ENCODE measurements at places on chromosomes 7 and 10.

GRCh38 chr10:63986536-63986935 lies 465.3 kb downstream of the REEP3 start:
- DNase-seq = no peak

GRCh38 chr7:5599543-5600200 lies 176.0 kb upstream of the TNRC18 start:
- no peak for DNase-seq

DNA sequence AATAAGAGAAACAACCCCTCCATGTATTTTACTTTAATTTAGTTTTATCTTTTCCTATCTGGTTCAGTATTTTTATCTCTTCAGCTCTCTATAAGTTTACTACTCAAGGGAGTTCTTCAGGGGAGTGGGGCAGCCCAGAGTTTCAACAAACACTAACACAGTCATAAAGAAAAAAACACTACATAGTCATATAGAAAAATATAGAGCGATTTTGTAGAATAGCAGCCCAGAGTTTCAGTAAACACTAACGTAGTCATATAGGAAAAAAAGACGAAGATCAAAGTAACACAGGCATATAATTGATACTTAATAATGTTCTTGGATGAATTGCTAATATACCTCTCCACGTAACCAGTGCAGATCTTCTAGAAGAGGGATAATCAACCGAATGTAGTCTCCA lies 54.7 kb downstream of the PON1 start:
- DNase-seq = no peak

DNA sequence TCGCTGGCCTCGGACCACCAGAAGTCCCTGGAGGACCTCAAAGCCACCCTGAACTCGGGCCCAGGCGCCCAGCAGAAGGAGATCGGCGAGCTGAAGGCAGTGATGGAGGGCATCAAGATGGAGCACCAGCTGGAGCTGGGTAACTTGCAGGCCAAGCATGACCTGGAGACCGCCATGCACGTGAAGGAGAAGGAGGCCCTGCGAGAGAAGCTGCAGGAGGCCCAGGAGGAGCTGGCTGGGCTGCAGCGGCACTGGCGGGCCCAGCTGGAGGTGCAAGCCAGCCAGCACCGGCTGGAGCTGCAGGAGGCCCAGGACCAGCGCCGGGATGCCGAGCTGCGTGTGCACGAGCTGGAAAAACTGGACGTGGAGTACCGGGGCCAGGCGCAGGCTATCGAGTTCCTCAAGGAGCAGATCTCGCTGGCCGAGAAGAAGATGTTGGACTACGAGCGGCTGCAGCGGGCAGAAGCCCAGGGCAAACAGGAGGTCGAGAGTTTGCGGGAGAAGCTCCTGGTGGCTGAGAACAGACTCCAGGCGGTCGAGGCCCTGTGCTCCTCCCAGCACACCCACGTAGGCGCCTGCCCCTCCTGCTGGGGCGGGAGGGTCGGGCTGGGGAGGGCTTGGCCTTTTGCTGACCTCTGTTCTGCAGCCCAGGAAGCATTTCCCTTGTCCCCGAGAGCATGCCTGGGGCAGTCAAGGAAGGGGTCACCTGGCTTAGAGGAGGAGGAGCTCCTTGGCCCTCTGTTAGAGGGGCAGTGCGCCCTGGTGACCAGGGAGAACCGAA lies 77.3 kb upstream of the GTF2IRD1 start:
- no peak for DNase-seq

DNA sequence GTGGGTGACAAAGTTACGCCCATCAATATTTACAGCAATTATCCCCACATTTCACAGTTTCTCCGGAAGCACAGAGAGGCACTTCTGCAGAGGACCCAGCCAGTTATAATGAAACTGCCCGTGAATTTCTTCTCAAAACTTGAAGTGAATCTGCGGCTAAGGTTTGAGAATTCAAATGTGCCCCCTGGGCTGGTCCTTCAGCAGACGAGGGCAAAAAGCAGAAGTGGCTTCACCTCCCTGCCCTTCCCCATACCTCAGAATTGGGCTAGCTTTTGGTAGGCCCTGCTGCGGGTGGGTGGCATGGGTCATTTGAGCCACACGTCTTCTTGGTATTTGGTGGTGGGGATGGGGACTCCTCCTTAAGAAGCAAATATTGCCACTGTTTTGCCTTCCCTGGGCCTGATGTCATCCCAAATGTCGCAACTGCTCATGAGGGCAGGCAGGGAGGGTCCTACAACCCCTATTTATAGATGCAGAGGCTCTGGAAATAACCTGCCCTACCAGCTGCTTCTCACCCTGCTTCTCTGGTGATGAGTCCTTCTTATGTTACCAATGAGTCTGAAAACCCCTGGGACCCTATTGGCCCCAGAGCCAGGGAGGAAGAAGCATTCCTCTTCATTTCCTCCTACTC lies 16.6 kb upstream of the WDFY4 start:
- DNase-seq = no peak

Measured in SJSA1 (cell line).